ENCODE measurements at places on chromosomes 11 and 22. TPM values are rescaled to one million over a fixed set of nuclear protein-coding genes. Genes with fewer than 3 reads are reported as not detected.

- H3K4me1 ChIP-seq, result no peaks in the 10 kb centered on the region
- no peaks in the 10 kb centered on the region for H3K27me3 ChIP-seq
Observed at GRCh38 chr11:85791409-85791990, 19.4 kb downstream of the SYTL2 start.

DNA sequence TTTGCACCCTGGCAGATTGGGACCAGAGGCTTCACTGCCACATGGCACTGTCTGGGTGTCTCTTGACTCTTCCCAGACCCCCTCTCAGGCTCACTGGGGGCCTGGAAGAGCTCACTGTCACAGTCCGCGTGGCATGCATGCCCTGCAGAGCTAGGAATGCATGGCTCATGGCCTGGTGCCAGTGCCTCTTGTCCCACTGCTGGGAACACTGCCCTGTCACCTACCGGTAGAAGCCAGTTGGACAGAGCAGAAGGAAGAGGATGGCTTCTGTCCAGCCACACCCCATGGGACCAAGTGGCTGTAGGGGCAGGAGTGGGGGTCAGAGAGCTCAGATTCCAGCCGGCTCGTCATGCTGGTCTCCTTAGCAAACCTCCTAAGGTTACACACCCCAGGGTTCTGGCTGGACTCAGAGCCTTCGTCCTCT is 29.7 kb downstream of the MB start:
- no peaks in the 10 kb centered on the region for H3K27me3 ChIP-seq
- no peaks in the 10 kb centered on the region for H3K36me3 ChIP-seq
- H3K4me1 ChIP-seq, result peaks cover 2% of the 10 kb centered on the region
- no peak overlapping the region for H3K27ac ChIP-seq
- no peak for DNase-seq

DNA sequence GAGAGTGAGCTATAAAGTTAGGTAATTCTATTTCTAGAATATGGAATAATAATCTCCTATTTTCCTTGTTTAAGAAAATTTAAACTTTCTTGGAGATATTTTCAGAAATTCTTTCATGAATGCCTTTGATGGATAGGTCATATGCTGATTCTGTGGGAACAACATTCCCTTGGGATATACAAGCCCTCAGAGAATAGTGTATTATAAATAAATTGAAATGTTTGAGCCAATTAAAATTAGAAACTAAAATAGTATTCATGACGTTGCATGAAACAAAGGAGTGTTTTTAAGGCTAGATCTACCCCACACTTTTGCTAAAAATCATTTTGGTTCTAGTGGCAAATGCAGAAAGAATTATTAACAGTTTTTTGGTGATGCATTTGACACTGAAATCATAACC is 269.3 kb upstream of the ANO3 start:
- H3K36me3 ChIP-seq, result no peaks in the 10 kb centered on the region
- H3K27ac ChIP-seq, result no peak overlapping the region
- DNase-seq, result no peak
- H3K4me3 ChIP-seq, result no peak overlapping the region

- H3K36me3 ChIP-seq, result no peaks in the 10 kb centered on the region
- DNase-seq, result no peak
- H3K27ac ChIP-seq, result no peak overlapping the region
- no peaks in the 10 kb centered on the region for H3K4me1 ChIP-seq
- no peaks in the 10 kb centered on the region for H3K27me3 ChIP-seq
Observed at GRCh38 chr11:76493626-76494539, 49.1 kb downstream of the EMSY start.

- H3K36me3 ChIP-seq, result no peaks in the 10 kb centered on the region
- H3K4me3 ChIP-seq, result no peak overlapping the region
- H3K4me1 ChIP-seq, result peaks cover under 1% of the 10 kb centered on the region
- no peak overlapping the region for H3K27ac ChIP-seq
Observed at GRCh38 chr11:116199182-116199581, 573.6 kb downstream of the BUD13 start.

GRCh38 chr11:88266919-88267318 is 70.6 kb downstream of the CTSC start:
- no peaks in the 10 kb centered on the region for H3K4me1 ChIP-seq
- no peaks in the 10 kb centered on the region for H3K36me3 ChIP-seq
- H3K27ac ChIP-seq, result no peak overlapping the region
- H3K4me3 ChIP-seq, result no peak overlapping the region

DNA sequence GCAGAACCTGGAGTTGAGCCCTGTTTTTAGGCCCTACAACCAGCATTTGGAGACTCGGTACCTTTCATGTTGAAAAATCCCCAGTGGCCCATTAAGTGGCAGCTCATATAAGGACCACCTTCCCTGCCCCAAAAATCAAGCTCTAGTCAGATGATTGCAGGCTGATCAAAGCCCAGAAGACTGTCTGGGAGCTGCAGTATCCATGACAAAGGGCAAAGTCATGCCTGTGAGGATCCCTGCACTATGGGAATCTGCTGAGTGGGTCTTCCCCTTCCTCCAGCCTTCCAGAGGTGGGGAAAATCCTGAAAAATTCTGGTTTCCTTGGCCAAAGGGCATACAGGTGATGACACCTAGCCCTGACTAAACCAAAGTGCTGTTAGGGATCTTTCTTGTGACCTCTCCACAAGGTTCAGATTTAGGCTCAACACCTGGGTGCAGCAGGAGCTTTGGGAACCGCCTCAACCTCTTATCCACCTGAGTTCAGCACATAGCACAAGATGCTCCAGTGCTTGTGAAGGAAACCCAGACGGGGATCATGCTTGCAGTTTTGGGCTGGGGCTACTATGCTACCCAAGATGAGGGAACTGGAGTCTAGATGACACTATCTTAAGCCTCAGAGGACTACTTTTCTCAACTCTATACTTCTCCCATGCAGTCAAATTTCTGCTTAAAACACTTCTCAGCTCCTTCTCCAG is 1.2 kb upstream of the TRIM3 start:
- H3K27ac ChIP-seq, result no peak overlapping the region
- no peak for DNase-seq
- peaks cover 6% of the 10 kb centered on the region for H3K4me1 ChIP-seq
- H3K36me3 ChIP-seq, result no peaks in the 10 kb centered on the region

DNA sequence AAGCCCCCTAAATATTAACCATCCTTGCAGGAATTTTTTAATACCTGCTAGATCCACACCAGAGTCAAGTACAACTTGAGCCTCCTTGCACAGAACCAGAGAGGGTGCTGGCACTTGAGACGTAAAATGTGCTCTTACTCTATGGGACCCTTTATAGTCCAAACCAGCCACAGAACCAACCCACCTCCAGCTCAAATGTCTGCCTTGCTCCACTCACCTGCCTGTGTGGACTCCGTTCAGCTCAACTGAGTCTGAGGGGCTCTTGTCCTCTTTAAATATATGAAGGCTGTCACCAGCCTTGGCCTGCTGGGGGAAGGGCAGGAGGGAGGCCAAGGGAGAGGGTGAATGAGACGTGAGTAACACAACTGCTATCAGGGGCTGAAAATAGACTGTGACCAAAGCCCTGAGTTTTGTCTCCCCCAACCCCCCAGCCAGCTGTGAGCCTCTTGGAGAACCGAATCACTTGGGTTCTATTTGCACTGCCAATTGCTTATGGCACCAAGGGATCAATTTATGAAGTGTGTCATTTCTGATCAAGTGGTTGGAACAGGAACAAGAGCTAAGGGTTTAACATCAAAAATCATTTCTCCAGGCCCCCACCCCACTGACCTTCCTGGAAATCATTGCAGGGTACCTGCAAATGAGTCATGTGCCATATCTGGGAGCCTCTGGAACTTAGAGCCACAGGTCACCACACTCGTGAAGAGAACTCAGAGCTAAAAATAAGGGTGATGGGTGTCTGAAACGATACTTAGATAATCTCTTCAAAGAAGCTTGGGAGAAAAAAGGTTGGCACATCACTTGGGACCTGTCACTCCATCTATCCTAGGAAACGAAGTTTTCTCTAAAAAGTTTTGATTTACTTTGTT is at the start of gene CSRP3:
CSRP3 (minus strand) TSS at position 247 of the 869 bp plus-strand sequence. CDS start 9,535 bp downstream, outside the sequence.
- no peak for DNase-seq
- no peak within 1 kb of the TSS for H3K4me3 ChIP-seq
- H3K4me1 ChIP-seq, result no peaks in the 10 kb centered on the region
- H3K27ac ChIP-seq, result no peak within 1 kb of the TSS

GRCh38 chr11:71184421-71185210 is 67.8 kb downstream of the SHANK2 start:
- H3K4me3 ChIP-seq, result no peak overlapping the region
- DNase-seq, result no peak
- no peaks in the 10 kb centered on the region for H3K36me3 ChIP-seq
- H3K27ac ChIP-seq, result no peak overlapping the region

GRCh38 chr11:131827430-131827829 is 457.0 kb downstream of the NTM start:
- no peak overlapping the region for H3K4me3 ChIP-seq
- DNase-seq, result no peak
- H3K27ac ChIP-seq, result no peak overlapping the region
- H3K36me3 ChIP-seq, result no peaks in the 10 kb centered on the region

CAVIN3 gene
- total RNA-seq, result 70.3 TPM

TESMIN gene
- total RNA-seq, result 1.9 TPM

FAM180B gene
- not detected for total RNA-seq

All from ovary (tissue), 10 donors.